ENCODE measurements at places on chromosomes 3 and 15.

GRCh38 chr3:145243875-145244274 is 917.1 kb downstream of the PLOD2 start:
- DNase-seq: no peak

- DNase-seq: peak; percentile 3
Observed at GRCh38 chr3:1830851-1831250, 267.8 kb upstream of the CNTN4 start.

GRCh38 chr15:77186594-77187011 is 115.7 kb upstream of the TSPAN3 start:
- no peak for DNase-seq

DNA sequence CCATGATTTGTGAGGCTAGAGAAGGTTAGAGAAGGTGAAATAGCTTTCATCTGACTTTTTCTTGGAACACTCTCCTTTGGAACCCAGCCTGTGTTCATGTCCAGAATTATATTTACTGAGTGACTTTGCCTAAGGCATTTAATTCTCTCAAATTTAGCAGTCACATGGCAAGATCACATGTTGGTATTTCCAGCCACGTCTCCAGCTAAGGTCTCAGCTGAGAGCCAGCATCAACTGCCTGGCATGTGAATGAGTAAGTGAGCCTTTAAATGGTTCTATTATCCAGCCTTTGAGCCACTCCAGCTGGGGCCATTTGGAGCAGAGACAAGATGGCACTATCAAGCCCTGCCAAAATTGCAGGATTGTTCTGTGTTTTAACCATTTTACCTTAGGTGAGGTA is 130.2 kb upstream of the SGO1 start:
- DNase-seq: no peak

DNA sequence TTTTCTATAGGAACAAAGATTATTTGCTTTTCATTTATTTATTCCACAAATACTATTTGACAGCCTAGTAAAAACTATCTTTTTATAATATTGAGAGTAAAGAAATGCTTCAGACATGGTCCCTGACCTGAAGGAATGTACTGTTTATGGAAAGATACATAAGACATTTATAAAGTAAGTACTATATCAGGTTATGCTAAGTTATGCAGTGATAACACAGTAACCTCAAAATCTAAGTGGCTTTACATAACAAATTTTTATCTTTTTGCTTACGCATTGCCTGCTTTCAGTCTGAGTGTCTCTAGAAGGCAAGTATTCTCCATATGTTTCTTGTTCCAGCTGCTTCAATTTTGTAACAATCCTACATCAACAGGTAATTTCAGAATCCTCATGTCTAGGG is 694.0 kb downstream of the SQOR start:
- no peak for DNase-seq

DNA sequence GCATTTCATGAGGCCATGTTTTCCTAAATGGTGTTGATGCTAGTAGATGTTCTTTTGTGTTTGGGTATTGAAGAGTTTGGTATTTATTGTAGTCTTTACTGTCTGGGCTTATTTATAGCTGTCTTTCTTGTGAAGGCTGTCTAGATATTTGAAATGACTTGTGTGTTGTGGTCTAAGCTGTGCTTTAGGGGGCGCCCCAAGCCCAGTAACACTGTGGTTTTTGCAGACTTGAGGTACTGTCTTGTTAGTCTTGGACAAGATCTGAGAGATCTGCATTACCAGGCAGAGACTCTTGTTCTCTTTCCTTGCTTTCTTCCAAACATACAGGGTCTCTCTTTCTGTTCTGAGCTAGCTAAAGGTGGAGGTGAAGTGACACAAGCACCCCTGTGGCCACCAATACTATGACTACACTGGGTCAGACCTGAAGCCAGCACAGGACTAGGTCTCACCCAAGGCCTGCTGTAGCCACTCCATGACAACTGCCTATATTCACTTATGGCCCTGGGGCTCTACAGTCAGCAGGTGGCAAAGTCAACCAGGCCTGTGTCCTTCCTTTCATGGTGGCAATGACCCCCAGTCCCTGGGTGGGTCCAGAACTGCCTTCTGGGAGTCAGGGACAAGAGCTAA is 152.1 kb upstream of the TBC1D5 start:
- DNase-seq: no peak

DNA sequence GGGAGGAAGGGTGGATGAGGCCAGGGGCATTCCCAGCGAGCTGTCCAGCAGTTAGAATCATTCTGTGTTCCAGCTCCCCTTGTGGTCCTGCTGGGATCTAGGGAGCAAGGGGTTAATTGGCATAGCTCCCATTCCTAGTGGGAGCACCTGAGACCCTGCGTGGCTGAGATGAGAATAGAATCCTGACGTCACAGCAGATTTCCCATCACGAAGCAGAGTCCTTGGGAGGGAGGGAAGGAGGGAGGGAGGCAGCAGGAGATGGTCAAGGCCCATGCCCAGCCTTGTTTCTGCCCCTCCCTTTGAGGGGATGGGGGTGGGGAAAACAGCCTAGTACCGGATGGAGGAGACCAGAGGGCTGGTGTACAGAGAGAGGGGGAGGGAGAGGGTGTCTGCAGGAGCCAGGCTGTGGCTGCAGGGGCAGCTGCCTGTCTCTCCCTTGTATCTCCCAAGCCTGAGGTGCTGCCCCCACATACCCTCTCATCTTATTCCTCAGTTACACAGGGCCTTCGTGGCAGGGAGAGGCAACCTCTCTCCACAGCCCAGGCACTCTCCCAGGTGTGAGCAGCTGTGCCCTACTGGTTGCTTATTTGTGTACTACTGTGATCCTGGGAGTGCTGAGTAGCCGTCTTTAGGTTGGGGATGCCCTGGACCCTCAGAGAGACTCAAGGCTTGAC is 5.4 kb downstream of the TYRO3 start:
- no peak for DNase-seq

DNA sequence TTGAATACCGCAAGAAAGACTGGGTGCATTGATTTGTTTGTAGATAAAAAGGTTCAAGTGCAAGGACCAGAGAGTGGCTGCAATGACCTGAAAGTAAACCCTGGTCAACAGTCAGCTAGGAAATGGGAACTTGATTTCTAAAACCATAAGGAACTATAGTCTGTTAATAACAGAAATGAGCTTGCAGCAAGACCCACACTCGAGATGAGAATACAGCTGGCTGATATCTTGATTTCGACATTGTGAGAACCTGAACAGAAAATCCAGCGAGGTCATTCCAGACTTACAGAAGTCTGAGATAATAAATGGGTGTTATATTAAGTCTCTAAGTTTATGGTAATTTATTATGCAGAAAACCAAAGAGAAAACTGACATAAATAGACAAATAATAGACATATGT is 177.3 kb downstream of the NFKBIZ start:
- DNase-seq: no peak

- DNase-seq: no peak
Observed at GRCh38 chr3:64974401-64974800, 286.6 kb upstream of the ADAMTS9 start.

DNA sequence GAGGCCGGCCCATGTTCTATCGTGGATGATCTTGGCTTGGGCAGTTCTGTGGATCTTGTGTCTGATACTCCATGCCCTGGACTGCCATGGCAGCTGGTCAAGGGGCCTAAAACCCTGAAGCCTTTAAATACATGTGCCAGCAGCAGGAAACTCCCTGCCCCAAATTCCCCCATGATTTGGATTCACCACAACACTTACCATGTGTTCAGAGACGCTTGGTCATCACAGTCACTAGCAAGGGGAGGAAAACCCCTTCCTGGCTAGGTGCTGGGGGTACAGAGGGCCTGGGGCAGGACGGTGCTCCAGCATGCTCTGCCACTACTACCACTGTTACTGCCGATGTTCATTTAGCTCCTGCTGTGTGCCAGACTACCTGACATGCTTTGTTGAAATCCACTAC is 94.4 kb downstream of the DNAJB8 start:
- no peak for DNase-seq

DNA sequence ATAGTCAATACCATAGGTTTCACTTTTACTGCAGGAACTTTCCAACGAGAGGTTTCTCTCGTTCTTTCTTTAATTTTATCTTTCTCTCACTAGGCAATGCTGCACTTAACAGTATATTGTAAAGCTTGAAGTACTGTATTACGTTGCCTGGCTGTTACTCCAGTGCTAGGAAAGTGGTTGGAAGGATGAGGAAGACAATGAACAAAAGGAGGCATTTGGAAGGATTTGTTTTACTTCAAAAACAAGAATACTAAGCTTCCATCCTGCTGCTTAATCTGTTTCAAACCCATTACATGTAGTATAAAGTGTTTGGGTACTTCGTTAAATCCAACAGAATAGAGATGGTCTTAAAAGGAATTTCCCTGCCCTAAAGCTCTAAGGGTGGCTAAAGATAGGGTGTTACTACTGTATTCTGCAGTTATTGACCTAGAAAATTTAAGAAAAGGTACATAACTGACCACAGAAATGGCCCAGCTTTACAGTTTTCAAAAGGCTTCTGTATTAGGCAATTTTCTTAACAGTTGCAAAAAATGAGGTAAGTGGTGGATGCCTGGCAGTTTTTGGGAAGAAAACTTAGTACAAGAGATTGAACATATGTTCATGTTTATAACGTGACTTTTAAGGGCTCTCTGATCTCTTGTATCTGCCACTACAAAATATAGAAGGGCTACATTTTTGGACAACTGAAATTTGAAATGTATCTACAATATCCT is 785 bp upstream of the IFT57 start:
- no peak for DNase-seq

- peak; percentile 39 for DNase-seq
Observed at GRCh38 chr3:56303487-56303886, 164.8 kb downstream of the ERC2 start.
